ENCODE measurements at places on chromosomes 5 and 9.

DNA sequence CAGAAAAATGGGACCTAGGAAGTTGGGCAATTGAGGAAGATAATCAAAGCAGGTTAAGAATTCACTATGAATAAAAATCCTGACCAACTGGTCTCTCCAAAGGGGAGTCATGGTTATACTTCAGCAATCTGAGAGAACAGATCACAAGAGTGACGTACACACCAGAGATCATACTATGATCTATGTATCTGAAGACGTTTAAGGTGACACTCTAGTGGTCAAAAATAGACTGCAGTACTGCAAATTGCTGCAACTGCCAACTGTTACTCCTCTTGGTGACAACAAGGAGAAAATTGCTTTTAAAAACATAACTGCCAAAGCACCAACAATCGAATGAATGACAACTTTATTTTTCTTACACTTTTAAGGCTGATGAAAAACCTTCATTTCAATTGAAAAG, 4.9 kb downstream of the AK6 start:
- no peak for DNase-seq

GRCh38 chr5:108670591-108671289, 77.0 kb upstream of the FER start:
- DNase-seq: no peak

- DNase-seq: no peak
Observed at GRCh38 chr5:57931807-57932206, 449.2 kb upstream of the ACTBL2 start.

DNA sequence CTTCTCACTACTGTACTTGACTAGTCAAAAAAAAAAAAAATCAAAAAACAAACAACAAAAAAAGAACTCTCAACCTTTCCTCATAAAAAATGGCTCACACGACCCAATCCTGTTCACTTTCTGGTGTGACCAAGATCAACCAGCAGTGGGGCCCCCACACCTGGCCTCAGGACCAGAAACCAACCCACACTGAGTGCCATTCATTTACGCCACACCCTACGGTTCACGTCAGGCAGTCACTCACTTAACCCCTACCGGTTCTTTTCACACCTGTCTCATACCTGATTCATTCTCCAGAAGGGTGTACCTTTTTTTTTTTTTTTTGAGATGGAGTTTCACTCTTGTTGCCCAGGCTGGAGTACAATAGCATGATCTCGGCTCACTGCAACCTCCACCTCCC, 5.7 kb downstream of the SUSD1 start:
- no peak for DNase-seq

DNA sequence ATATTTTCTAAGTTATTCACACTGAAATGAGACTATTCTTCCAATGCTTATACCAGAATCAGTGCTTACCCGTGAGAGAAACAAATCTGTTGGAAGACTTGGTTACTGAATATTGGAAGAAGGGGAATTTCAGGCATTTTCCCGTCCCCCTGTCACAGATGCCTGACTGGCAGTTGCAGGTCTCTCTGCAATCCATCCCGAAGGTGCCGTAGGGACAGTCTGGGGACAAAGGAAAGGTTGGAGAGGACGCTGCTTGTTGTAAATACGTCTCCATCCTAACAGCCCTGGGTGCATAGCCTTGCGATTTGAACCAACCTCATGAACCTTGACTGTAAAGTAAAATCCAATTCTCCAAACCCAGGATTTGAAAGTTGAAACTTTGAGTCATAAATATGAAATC, 3.5 kb downstream of the ESM1 start:
- DNase-seq: no peak

DNA sequence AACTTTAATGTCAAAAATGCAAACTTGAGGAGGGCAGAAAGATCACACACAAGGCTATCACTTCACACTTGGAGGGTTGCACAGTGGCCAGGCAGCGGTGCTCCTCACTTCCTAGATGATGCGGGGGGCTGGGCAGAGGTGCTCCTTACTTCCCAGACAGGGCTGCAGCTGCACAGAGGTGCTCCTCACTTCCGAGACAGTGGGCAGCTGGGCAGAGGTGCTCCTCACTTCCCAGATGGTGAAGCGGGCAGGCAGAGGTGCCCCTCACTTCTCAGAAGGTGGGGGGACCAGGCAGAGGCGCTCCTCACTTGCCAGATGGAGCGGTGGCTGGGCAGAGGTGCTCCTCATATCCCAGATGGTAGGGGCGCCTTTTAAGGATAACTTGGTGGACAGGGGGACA, 423.2 kb upstream of the RORB start:
- no peak for DNase-seq

DNA sequence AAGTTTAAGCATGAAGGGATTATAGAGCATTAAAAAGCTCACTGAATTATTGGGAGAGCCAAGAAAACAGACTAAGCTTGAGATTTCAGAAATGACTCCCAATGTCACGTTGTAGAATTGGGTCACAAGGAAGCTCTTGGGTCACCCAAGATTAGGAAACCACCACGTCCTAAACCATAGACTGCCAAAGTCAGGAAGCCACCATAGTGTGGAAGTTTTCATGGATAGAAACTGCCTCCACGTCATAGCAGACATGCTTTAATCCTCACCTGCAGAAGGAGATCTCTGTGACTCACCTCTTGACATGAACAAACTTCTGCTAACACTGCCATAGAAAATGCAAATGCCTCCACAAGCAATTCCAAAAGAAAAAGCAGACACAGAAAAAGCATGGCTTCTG, 106.3 kb downstream of the SLC1A3 start:
- no peak for DNase-seq

GRCh38 chr5:1172670-1173404, 28.6 kb upstream of the SLC6A19 start:
- DNase-seq: no peak

GRCh38 chr5:40333459-40334241, 346.1 kb upstream of the PTGER4 start:
- no peak for DNase-seq

- no peak for DNase-seq
Observed at GRCh38 chr9:106326493-106326892, 536.5 kb upstream of the ZNF462 start.

- no peak for DNase-seq
Observed at GRCh38 chr5:143671674-143672569, 140.0 kb upstream of the HMHB1 start.

DNA sequence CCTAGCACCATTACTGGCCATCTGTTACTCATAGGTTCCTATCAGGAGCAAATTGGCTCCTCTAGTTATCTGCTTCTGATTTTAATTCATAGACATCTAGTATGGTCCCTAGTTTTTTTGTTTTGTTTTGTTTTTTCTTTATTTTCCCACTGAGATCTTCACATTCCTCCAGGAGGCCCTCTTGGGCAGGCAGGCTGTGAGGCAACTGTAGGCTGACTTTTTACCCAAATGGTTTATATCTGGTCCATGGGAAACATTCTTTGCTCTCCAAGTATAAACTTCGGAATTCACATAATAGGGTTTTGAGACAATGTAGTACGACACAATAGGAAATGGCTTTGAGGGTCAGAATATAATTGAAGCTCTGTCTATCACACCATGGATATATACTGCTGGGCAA, 250.9 kb upstream of the DAB2 start:
- no peak for DNase-seq
